Effector memory CD8-positive, alpha-beta T cell (primary cell): ENCODE measurements at places on chromosomes 1 and 21.

DNA sequence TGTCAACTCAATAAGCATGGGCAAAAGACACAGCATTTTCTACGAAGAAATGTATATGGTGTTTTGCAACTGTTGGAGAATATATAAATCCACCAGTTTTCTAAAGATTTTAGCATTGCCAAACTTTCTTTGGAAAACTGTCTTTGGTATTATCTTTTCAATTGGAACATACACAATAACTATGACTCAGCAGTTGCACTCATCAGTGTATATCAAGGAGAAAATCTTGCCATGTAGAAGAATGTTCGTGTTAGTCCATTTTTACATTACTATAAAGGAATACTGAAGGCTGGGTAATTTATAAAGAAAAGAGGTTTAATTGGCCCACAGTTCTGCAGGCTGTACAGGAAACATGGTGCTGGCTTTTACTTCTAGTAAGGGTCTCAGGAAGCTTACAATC lies 41.1 kb downstream of the PRKAA2 start:
- no peak for DNase-seq
- no peaks in the 10 kb centered on the region for H3K36me3 ChIP-seq
- no peak overlapping the region for H3K4me3 ChIP-seq
- no peak overlapping the region for H3K27ac ChIP-seq
- H3K4me1 ChIP-seq: no peaks in the 10 kb centered on the region

DNA sequence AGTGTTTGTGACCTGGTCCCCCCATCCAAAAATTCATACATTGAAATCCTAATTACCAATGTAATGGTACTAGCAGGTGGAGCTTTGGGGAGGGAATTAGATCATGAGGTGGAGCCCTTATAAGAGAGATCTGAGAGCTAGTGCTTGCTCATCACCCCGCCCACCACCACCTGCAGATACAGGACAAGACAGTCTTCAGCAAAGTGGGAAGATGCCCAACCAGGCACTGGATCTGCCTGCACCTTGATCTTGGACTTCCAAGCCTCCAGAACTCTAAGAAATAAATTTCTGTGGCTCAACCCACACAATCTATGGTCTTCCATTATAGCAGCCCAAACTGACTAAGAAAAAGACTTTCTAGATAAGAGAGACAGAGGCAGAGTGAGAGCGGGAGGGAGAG lies 343.4 kb downstream of the LRRIQ3 start:
- no peaks in the 10 kb centered on the region for H3K36me3 ChIP-seq
- no peak overlapping the region for H3K4me3 ChIP-seq
- DNase-seq: no peak

DNA sequence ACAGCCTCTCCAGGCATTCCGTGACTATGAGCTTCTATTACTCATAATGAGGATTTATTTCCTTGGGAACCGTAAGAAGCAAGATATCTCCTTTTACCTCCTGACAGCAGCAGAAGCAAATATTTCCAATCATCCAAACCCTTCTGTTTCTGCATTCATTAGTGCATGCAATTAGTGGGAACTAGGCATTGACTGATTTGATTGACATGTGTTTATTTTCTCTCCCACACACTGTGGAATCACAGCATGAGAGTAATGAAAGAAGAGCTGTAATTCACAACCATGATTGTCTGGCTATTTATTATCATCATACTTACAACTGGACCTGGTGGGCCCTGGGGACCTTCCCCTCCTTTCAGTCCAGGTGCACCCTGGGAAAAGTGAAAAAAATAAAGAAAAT lies 146.8 kb downstream of the COL11A1 start:
- no peaks in the 10 kb centered on the region for H3K36me3 ChIP-seq
- H3K27ac ChIP-seq: no peak overlapping the region
- H3K27me3 ChIP-seq: no peaks in the 10 kb centered on the region
- no peak overlapping the region for H3K4me3 ChIP-seq
- no peaks in the 10 kb centered on the region for H3K4me1 ChIP-seq
- no peak for DNase-seq

DNA sequence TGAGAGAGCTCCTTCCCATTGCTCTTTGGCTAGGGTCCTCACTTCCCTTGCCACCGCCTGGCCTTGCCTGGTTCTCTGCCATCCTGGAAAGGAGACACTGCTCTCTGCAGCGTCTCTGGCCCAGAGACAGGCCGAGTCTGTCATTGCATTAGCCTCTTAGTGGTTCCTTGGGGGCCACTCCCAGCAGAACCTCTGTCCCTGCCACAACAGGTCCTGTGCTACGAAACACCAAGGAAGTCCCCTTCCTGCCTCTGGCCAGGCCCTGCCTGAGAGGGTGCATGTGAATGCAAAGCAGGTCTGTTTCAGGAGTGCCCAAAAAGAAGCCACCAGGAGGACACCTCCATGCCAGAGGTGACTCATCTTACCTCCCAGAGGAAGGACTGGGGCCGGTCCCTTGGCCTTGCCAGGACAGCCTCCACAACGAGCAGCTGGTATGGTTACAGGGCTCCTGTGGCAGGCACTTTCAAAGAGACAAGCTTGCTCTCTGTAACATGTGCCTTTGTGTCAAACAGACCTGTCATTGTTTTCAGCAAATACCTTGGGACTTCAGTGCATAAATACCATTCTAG lies 59.6 kb downstream of the VPS26C start:
- peaks cover 10% of the 10 kb centered on the region for H3K4me1 ChIP-seq
- no peak overlapping the region for H3K4me3 ChIP-seq
- no peaks in the 10 kb centered on the region for H3K27me3 ChIP-seq
- no peak for DNase-seq
- peaks cover 2% of the 10 kb centered on the region for H3K36me3 ChIP-seq

DNA sequence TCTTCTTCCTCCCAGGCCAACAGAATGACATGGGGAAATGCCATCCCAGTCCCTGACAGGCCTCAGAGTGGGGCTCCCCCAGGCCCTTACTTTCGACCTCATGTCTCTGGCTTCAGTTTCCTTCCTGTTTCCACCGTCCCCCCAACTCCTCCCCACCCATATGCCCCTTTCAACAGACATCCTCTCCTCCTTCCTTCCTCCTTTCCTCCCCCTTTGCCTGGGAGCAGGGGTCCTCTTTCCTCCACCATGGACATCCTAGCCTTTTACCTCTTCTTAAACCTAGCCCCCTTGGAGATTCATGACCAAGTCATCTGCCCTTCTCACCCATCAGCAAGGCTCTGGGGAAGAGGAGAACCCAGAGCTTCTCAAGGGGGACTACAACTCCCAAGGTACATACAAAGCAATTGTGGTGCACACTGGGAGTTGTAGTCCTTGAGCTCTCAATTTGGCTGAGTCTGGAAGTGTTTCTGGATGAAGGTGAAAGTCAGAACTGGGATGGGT lies 4.0 kb downstream of the ZBTB7B start:
- H3K4me1 ChIP-seq: peaks cover 57% of the 10 kb centered on the region
- peaks cover 4% of the 10 kb centered on the region for H3K36me3 ChIP-seq
- H3K4me3 ChIP-seq: peak overlapping the region; percentile 47
- no peaks in the 10 kb centered on the region for H3K27me3 ChIP-seq
- peak overlapping the region; percentile 88 for H3K27ac ChIP-seq

DNA sequence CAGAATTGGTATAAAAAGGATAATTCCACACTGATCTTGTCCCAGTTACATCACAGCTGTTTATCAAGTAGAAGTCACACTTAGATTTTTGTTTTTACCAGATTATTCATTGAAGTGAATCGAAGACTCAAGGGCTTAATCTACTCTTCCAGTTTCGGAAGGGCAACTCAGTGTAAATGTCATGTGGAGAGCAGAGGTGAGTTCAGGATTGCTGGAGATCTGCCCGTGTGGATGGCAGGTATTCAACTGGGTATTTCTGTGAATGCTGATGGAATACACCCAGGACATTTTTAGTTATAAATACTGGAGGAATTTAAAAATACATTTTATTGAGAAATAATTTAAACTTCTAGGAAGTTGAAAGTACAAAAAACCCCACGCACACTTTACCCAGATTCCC lies 19.4 kb downstream of the CC2D1B start:
- H3K4me3 ChIP-seq: no peak overlapping the region
- no peaks in the 10 kb centered on the region for H3K27me3 ChIP-seq
- no peak overlapping the region for H3K27ac ChIP-seq
- H3K4me1 ChIP-seq: no peaks in the 10 kb centered on the region

- H3K27me3 ChIP-seq: peaks cover 33% of the 10 kb centered on the region
- H3K4me3 ChIP-seq: no peak overlapping the region
- H3K4me1 ChIP-seq: no peaks in the 10 kb centered on the region
- DNase-seq: no peak
Measured at GRCh38 chr1:17304826-17305175, 3.2 kb upstream of the PADI4 start.

DNA sequence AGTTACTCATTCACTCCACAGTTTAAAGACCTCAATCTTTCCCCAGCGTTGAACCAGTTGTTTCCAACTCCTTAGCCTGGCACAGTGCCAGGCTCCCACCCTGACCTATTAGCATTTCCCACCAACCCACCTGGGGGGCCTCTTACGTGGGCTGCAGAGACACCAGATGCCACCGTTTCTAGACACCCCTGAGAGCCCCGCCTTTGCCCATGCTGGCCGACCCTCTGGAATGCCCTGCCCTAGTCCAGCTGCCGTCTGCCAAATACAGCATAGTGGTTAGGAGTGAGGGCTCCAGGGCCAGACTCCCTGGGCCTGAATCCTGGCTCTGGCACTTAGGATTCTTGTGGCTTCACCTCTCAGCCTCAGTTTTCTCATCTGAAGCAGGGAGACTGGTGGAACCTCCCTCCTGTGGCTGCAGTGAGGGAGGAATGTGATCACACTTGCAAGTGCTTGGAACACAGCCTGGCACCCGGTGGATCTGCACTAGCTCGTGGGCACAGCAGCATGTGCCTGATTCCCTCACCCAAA lies 65.2 kb downstream of the TMCO4 start:
- H3K4me3 ChIP-seq: no peak overlapping the region
- H3K4me1 ChIP-seq: no peaks in the 10 kb centered on the region
- no peak overlapping the region for H3K27ac ChIP-seq
- no peak for DNase-seq
- no peaks in the 10 kb centered on the region for H3K27me3 ChIP-seq

DNA sequence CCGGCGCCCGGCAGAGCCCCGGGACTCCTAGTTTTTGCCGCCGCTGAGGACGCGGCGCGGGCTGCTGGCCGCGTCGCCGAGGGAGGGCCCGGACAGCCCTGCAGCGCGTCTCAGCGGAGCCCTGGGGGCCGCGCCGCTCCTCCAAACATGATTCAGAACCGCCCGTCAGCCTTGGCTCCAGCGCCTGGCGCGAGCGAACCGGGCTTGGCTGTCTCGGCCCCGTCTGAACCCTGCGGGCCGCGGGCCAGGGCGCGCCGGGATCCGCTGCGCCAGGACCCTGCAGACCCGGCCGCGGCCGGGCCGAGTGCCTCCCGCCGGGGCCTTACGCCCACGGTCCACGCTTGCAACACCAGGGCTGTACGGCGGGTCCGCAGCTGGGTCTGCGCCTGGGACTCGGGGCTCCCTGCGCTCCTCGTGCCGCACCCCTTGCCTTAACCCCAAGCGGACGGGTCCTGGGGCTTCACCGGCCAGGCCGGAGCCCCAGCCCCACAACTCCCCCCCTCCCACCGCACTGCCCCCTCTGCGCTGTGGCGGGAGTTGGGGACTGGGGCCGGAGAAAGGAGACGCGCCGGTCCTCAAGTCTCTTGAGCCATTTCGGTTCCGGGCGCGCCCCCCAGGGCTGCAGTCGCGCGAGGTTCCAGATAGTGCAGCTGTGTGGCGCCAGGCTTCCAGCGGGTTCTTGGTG lies 48.4 kb upstream of the CD34 start:
- no peak for DNase-seq
- H3K36me3 ChIP-seq: no peaks in the 10 kb centered on the region
- H3K27me3 ChIP-seq: peaks cover 74% of the 10 kb centered on the region
- peak overlapping the region; percentile 73 for H3K4me3 ChIP-seq

GRCh38 chr1:28864695-28865094 lies 49.7 kb upstream of the EPB41 start:
- H3K4me1 ChIP-seq: no peaks in the 10 kb centered on the region
- no peak for DNase-seq
- H3K4me3 ChIP-seq: no peak overlapping the region
- H3K36me3 ChIP-seq: peaks cover 3% of the 10 kb centered on the region
- no peak overlapping the region for H3K27ac ChIP-seq

GRCh38 chr1:87648323-87649119 lies 319.8 kb downstream of the LMO4 start:
- peaks cover 21% of the 10 kb centered on the region for H3K27me3 ChIP-seq
- no peak overlapping the region for H3K4me3 ChIP-seq
- H3K27ac ChIP-seq: no peak overlapping the region
- H3K36me3 ChIP-seq: no peaks in the 10 kb centered on the region
- no peaks in the 10 kb centered on the region for H3K4me1 ChIP-seq
- no peak for DNase-seq

DNA sequence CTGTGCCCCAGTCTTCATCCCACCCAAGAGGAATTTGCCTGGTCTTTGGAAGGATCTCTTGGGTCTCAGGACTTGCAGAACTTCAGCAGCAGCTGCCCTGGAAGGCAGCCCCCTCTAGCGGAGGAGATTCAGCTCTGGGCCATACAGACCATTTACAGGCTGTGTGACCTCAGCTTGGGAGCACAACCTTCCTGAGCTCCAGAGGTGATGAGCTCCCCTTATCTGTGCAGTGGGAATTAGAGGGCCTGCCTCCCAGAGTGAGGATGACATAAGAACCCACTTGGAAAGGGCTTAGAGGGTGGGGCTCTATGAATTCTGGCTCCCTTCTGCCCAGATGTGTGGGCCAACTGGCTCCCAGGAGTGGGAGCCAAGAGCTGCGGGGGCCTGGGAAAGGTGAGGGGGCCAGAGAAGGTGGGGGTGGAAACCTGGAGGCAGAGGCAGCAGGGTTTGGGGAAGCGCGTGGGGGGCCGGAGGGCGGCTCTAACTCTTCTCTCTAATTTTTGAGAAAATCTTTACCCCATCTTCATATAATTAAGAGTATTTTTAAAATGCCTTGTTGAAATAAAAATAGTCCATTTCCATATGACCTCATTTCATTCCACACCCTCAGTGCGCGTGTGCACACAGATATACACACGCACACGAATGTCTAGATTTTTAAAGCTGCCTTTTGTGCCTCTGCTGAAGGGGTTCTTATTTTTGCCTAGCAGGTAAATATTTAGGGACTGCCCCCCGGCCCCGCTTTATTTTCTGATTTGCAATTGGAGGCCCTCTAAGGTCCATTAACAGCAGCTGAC lies 21.5 kb downstream of the EPHB2 start:
- DNase-seq: no peak
- no peaks in the 10 kb centered on the region for H3K4me1 ChIP-seq
- H3K36me3 ChIP-seq: peaks cover 3% of the 10 kb centered on the region
- no peak overlapping the region for H3K27ac ChIP-seq
